ENCODE measurements at places on chromosomes 1 and 21.

DNA sequence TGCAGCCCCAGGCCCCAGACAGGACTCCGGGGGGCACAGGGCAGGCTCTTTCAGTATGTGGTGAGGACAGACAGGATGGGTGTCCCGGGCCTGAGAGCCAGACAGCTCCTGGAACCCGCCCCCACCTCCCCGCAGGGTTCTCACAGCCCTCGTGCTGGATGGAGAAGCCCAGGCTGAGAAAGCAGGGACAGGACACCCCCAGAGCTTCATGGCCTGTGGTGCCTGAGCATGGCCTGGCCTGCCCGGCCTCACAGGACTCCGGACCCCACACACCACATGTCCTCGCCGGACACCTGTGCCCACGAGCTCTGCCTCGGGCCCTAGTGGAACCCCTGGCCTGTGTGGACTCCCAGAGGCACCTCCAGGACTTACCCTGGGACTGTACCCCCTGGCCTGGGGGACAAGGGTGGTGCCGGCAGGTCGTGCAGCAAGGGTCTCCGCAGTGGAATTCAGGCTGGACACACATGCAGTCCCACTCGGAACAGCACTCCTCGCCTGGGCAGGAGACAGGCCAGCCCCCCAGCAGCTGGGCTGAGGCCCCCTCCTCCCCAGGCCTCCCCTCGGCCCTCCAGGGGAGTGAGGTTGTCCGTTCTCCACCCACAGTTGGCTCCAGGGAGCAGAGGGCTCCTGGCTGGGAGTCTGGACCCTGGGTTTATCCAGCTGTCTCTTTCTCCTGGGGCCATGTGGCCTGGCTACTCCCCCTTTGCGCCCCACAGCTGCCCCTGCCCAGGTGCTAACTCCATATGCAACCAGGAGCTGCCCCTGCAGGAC, 1.2 kb downstream of the TNFRSF18 start:
- no peak for DNase-seq

GRCh38 chr1:15249081-15249480, 2.1 kb downstream of the FHAD1 start:
- peak; percentile 19 for DNase-seq

- no peak for DNase-seq
Observed at GRCh38 chr1:78607334-78607927, 12.8 kb upstream of the IFI44L start.

DNA sequence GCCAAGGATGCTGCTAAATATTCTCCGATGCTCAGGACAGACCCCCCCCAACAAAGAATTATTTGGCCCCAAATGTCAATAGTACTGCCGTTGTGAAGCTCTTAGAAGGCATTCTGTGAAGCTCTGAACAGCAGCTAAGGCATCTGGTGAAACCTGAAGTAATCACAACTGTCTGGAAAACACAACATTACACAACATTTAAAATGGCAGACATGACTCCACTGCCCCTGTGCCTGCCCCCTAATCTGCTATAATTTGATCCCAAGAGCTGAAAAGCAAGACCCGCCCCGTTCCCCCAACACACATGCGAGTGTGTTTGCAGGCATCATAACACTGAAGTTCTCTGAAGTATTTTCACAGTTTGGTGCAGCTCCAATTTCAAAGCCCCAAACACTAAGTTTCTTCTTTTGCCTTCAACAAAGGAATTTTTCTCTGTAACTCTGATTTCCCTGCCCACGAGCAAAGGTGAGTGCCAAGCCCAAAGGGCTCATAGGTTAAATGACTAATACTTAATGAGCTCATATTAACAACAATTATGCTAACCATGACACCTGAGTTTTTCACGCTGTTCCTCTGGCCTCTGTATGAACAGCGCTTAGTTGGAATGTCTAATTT, 129.2 kb downstream of the CLIC6 start:
- DNase-seq = no peak

- DNase-seq = peak; percentile 83
Observed at GRCh38 chr1:109493805-109494539, at the start of gene CYB561D1. TSS of gene CYB561D1 (plus strand) at chr1:109494094. CDS start at chr1:109494140, 46 bp downstream.

GRCh38 chr1:245477941-245478340, 323.2 kb downstream of the KIF26B start:
- DNase-seq = no peak

- peak; percentile 12 for DNase-seq
Observed at GRCh38 chr1:40143891-40144575, 17.2 kb upstream of the RLF start.

- no peak for DNase-seq
Observed at GRCh38 chr1:240491156-240491555, 120.8 kb downstream of the GREM2 start.

DNA sequence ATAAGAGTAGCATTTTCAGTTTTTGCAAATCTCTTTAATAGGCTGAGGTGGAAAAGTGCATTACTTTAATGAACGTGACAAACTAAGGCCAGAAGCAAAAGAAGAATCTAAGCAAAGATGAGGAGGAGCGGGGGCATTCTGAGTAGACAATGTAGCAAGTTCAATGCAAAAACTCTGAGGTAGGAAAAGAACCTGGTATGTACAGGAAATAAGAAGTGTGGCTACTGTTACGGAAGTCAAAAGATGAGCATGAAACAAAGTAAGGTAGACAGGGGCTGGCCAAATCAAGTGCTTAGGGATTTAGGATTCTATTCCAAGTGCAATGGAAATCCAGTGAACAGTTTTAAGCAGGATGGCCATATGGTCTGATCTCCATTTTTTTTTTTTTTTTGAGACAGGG, 63.7 kb downstream of the TOR3A start:
- no peak for DNase-seq

DNA sequence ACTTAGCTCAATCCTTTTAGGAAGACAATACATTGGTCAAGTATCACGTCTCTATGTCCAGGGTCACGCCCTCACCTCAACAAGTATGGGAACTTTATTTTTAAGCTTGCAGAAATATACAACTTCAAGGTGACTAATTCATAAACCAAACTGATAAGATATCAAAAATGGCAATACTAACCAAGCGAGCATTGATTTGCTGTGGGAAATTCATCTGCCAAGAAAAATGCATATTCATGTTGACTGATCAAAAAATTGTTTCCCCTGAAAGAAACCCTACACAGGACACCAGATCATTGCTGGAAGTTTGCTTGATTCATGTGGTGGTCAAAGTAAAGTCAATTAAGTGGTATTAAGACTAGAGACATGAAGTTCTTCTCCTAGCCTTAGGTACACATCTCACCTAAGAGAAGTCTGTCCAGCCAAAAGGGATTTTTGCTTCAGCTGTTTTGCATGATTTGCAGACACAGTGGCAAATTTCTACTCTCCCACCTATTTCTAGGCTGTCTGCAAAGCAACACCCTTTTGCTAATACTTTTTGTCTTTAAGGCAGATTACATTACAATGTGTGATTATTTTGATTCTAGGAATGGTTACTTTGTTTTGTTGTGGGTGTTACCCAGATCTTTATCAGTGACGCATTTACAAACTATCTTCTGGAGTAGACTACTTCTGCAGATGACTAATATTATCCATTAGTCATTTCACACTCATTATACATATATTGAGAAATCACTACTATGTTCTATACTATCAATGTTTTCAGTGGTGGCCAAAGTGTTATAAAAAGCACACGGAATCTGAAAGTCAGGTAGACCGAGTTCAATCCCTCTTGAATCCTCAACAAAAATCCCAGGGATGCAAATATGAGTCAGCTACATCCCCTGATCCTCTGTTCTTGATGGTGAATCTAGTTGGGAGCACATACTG, 12.4 kb downstream of the SAMSN1 start:
- DNase-seq = no peak

GRCh38 chr1:161792740-161793139, 26.6 kb downstream of the ATF6 start:
- no peak for DNase-seq

DNA sequence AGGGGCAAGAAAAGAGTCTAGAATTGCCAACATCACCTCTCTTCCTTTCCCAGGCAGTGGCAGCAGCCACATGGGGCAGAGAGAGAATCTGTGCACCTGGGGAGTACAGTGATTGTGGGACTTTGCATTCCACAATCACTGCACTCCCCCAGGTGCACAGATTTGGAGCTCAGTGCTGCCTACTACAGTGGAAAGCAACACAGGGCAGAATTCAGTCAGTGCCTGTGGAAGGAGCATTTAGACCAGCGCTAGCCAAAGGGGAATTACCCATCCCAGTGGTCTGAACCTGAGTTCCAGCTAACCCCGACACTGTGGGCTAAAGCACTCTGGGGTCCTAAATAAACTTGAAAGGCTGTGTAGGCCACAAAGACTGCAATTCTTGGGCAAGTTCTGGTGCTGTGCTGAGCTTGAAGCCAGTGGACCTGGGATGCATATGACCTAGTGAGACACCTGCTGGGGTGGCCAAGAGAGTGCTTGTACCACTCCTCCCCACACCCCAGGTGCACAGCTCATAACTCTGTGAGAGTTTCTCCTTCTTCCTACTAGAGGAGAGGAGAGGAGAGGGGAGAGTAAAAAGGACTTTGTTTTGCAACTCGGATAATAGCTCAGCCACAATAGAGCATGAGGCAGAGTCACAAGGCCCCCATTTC, 50.3 kb downstream of the NUP210L start:
- DNase-seq = no peak

- no peak for DNase-seq
Observed at GRCh38 chr1:107460035-107460434, 319.2 kb downstream of the NTNG1 start.

DNA sequence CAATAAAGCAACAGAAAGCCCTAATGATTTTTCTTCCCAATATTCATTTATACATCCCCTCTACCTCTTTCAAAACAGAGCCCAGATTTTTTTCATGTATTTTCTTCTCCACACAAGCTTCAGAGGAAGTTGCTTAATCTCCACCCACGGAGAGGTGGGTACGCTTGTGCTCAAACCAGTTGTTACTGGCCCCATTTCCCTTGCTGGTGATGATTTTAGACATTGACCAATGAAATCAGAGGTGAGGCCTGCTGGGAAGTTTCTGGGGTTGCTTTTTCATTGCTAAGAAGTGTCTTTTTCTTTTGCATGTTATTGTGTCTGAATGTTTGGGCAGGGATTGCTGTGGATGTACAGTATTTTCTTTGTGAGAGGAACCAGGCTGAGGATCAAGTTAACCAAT, 448.1 kb upstream of the B3GALT2 start:
- no peak for DNase-seq

DNA sequence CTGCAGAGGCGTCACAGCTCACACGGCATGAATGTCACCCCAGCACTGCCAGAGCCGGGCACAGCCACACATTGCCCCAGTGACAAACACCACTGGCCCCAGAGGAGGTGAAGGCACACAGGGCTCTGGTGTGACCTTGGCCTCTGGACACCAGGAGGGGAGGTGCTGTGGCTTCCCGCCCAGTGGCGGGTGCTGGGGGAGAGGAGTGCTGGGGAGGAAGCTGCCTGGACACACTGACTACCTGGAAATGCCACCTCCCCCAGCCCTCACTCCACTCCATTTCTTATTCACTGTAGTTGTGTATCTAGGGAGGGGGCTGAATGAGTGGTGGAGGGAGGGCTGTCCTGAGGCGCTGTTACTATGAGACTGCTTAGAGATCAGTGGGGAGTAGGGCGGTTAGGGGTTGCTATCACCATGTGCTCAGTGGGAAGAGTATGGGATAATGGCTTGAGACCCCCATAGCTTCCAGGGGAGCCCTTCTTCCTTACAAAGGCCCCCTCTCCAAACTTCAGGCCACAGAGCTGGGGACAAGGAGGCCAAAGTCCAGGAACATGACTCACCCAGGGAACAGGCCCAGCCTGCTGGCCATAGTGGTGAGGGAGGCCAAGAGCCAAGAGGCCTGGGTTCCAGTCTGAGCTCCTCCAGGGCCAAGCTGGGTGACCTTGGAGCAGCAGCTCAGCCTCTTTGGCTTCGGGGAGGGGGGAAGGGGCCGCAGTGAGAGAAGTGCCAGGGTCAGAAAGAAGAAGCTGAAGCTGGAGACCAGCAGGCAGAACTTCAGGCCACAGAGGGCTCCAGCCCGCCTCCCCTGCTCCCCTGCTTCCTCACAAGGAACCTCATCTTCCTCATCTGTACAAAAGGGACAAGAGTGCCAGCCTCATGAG, 40.1 kb downstream of the AHDC1 start:
- DNase-seq = no peak

GRCh38 chr1:67256291-67257172, 51.1 kb upstream of the IL12RB2 start:
- DNase-seq = no peak

- DNase-seq = no peak
Observed at GRCh38 chr1:171311771-171312558, 2.0 kb upstream of the FMO4 start.

- no peak for DNase-seq
Observed at GRCh38 chr1:54973205-54973921, 7.1 kb upstream of the TMEM61 start.

DNA sequence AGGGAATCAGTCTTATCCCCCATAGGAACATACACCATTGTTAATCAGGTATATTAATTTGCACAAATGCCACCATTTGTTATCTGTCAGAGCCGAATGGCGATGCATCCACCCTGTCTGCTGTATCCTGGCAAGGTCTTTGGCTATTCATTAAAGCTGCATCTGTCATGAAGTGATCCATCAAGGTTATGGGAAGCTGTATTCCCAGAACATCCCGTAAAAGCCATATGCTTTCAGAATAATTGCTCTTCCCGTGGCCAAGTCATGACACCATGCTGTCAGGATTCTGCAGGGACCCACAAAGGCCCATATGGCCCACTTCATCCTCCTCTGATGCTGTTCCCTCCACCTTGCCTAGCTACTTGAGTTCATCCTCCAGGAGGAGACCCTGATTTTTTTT, 103.9 kb downstream of the RAVER2 start:
- no peak for DNase-seq

GRCh38 chr21:29187944-29188343, 57.5 kb downstream of the MAP3K7CL start:
- no peak for DNase-seq

- no peak for DNase-seq
Observed at GRCh38 chr1:176880955-176881595, 283.4 kb downstream of the ASTN1 start.

DNA sequence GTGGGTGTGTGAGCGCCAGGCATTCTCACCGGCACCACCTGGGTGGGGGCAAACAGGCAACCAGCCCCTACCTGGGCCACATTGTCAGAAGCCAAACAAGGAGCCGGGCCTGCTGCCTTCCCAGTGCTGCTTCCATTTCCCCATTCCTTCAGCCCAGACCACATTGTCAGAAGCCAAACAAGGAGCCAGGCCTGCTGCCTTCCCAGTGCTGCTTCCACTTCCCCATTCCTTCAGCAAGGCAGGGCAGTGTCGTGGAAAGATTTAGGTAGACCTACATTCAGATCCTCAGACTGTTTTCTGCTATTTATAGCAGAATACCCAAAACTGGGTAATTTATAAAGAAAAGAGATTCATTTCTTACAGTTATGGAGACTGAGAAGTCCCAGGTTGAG, 47.0 kb upstream of the EFHD2 start:
- no peak for DNase-seq

GRCh38 chr1:214590696-214591095, 12.3 kb upstream of the CENPF start:
- no peak for DNase-seq

DNA sequence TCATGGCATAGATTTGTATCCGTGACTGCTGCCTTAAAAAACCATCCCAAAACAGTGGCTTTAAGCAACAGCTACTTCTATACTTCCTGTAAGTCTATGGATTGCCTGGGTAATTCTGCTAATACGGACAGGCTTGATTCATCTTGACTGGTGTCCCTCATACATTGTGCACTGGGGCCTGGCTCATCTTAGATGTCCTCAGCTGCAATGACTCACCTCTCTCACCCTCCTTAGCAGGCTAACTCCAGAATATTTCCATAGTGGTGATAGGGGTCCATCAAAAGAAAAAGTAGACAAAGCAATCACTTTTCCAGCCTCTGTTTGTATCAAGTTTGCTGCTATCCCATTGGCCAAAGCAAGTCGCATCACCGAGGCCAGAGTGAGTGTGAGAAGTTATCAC, 409.1 kb upstream of the KAZN start:
- DNase-seq = no peak

Data from stimulated activated CD8-positive, alpha-beta memory T cell treated with anti-CD3 and anti-CD28 coated beads, Interleukin-2, amount 100 ng/mL, for 1 hour (primary cell).